ENCODE measurements at places on chromosomes 12 and 14.
A peak's percentile ranks its signal among the peaks of the same experiment; 100 is the strongest.

- DNase-seq = no peak
Observed at GRCh38 chr12:111467092-111467856, 61.6 kb downstream of the SH2B3 start.

- no peak for DNase-seq
Observed at GRCh38 chr12:107144990-107145389, 51.6 kb upstream of the CRY1 start.

DNA sequence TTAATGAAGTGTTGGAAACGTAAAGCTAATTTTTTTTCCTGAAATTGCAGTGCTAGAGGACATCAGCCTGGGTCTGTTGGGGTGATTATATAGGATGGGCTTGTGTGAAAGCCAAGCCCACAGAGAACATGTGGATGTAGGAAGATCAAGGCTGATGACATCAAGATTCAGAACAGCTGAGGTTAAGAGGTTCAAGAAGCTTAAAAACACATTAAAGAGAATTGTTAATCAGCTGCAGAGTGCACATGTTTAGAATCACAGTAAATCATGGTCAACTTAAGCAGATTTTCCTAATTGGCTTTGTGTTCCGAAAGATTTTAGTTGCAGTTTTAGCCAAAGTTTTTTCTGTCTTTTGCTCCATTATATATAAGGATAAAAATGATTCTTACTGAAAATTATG lies 87.9 kb upstream of the PRICKLE1 start:
- no peak for DNase-seq

- DNase-seq = no peak
Observed at GRCh38 chr12:103745962-103746361, 95.1 kb downstream of the NT5DC3 start.

DNA sequence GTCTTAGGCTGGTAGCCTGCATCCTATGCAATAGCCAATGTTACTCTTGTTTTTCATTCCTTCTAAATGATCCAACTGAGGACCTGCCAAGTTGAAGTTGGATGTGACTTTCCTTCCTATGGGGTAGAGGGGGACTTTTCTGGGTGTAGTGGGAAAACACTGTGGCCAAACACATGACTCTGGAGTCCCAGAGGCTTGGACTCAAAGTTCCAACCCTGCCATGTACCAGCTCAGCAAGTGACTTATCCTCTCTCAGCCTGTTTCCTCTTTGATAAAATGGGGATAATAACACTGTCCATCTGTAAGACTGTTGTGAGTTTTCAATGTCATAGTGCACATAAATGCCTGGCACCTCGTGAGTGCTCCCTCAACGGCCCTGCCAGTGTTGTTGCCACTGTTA lies 97.0 kb downstream of the ZFP36L1 start:
- DNase-seq = no peak

GRCh38 chr12:176321-177181 lies 37.4 kb downstream of the SLC6A12 start:
- peak; percentile 69 for DNase-seq

DNA sequence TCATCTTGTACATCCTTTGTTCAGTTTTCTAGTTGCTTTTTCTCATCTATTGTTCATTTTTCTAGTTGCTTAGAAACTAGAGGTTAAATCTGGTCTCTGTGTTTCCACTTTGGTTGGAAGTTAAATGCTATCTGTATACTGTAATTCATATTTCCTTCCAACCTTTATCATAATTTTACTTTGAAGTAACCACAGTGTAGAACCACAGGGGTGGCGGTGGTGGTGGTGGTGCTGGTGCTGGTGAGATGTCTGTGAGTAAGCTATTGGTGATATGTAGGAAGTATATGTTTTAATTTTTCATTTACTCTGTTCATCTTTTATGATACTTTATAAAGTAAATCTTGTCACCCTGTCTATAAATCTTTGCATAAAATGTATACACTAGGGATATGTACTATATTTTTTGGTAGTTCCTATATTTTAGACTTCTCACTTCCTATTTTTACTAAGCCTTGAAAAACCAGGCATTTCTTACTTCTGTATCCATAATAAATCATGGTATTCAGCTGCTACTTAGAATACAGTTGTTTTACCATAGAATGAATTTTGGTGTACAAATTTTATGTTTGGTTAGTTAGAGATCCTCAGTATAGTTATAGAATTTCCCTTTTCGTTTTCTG lies 31.9 kb downstream of the CCDC91 start:
- no peak for DNase-seq

DNA sequence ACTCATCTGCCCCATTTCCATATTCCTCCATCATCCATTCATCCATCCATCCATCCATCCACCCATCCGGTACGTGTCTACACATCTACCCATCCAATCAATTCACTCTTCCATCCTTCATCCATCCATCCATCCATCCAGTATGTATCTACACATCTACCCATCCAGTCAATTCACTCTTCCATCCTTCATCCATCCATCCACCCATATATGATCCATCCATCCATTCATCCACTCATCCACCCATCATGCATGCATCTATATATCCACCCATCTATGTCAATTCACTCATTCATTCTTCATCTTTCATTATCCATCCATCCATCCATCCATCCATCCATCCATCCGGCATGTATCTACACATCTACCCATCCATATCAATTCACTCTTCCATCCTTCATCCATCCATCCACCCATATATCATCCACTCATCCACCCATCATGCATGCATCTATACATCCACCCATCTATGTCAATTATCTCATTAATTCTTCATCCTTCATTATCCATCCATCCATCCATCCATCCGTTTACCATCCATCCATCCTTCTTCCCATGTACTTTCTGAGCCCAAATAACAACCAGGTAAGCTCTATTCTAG lies 108.6 kb upstream of the NOS1 start:
- no peak for DNase-seq

- DNase-seq = no peak
Observed at GRCh38 chr14:20698934-20699333, 10.4 kb downstream of the ANG start.

GRCh38 chr12:114694436-114695304 lies 10.7 kb upstream of the TBX3 start:
- DNase-seq = no peak

GRCh38 chr12:9977916-9978315 lies 6.7 kb downstream of the CLEC12A start:
- no peak for DNase-seq

GRCh38 chr12:116320791-116321217 lies 43.3 kb upstream of the MED13L start:
- DNase-seq = no peak

GRCh38 chr12:80044694-80045046 lies 54.7 kb upstream of the OTOGL start:
- DNase-seq = no peak

DNA sequence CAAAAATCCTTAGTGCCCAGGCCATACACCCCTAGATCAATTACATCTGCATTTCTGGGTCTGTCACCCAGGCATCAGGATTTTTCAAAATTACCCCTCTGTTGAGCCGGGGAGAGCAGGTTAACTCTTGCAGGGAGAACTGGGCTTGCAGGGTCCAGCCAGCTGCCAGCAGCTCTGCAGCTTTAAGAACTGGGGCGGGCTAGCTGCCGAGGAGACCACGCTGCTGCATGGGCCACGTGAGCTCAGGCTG lies at the start of gene DGLUCY:
Gene DGLUCY (plus strand): TSS at position 245 of the 250 bp plus-strand sequence. CDS start 46,222 bp downstream, outside the sequence.
- peak; percentile 82 for DNase-seq

DNA sequence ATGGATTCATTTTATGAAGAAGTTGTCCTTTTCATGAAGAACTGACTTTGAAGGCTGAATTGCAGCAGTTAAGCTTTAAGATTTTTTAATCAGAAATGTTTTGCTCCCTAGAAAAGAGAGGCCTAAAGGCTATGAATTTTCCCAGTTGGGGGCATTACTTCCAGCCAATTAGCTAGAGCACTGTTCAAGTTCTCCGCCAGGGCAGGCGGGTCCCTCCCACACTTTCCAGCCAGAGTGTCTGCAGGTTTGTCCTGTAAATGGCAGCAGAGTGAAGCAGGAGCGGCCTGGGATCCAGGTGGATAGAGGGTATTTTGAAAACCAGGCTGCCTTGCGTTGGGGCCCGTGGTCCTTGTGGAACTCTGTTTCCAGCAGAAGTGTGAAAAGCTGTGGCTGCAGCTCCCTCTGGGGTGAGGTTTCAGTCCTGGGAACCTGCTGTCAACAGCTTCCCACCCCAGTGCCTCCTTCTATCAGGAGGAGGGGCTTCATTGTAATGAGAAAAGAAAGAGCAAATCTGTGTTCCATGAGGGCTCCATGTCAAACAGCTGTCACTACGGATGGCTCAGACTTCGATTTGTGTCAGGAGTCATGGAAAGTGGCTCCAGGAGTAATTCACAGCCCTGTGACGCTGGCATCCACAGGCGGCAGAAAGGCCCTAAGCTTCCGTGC lies 210.7 kb upstream of the TMEM132C start:
- DNase-seq = no peak

DNA sequence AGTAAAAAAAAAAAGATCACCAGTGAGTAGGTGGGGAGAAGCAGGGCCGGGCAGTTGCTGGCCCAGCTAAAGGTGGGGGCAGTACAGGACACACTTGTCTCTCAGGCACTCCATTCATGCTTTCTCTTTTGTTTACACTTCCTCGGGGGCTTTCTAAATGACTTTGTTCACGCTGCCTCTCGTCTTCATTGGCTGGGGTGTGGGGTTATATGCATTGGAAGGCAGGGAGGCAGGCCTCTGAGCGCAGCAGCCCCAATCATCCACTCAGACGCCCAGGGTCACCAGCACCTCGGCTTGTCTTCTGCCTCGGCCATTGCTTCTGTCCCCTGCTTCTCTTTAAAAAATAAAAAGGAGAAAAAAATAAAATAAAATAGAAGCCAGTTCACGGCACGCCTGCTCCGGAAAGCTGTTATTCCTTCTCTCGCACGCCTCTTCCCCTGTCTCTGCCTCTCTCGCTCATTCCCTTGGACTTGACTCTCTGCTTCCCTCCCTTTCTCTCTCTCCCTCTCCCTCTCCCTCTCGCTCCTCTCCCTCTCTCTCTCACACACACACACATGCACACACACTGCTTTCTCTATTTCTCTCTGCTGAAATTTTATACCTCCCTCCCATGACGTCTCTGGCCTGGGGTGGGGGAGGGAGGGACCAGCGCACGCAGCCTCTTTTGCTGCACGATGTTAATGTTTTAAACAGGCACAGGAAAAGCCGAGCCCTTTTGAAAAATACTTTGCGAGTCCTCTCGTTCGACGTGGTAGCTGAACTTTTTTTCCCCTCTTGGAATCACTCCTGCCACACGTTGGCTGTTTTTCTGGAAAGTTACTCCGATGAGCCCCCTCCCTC lies at the start of gene TGFB3:
Gene TGFB3 (minus strand): TSS at position 570 of the 840 bp plus-strand sequence. CDS start 1,102 bp downstream, outside the sequence.
- DNase-seq = peak; percentile 87

GRCh38 chr12:124419292-124420040 lies 124.6 kb downstream of the RFLNA start:
- DNase-seq = no peak

- DNase-seq = no peak
Observed at GRCh38 chr14:35339761-35340406, 47.7 kb downstream of the PSMA6 start.

DNA sequence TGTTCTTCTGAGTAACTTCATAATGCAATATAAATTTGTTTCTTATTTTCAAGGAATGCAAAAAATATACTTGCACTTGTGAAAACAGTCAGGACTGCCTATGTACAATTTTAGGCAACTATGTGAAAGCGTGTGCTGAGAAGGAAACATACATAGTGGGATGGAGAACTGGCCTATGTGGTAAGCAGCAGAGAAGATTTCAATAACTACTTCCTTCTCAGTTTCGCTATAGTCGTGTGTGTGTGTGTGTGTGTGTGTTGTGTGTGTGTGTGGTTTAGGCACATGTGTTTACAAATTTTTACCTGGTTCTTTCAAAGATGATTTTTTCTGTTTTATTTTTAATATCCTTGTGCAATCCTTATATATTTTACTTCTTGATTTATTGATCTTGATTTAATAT lies 211.8 kb downstream of the LRRK2 start:
- no peak for DNase-seq

- DNase-seq = no peak
Observed at GRCh38 chr12:55673638-55674037, 34.1 kb downstream of the ITGA7 start.

DNA sequence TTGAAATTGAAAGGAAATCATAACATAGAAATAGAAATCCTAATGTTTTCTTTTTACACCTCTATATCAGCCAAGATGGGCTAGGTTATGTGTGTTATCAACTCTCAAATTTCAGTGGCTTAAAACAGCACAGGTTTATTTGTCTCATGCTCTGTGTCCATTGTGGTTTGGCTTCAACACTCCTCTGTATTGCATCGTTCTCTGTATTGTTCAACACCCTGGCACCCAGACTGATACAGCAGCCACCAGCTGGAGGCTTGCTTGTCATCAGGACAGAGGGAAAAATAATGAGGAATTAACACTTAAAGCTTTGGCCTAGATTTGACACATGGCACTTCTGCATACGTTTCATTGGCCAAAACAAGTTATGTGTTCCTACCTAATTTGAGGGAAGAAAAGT lies 234.2 kb upstream of the ARHGAP5 start:
- peak; percentile 7 for DNase-seq

- no peak for DNase-seq
Observed at GRCh38 chr12:119241049-119241448, 62.3 kb downstream of the HSPB8 start.

- DNase-seq = no peak
Observed at GRCh38 chr14:23076785-23077408, 18.0 kb downstream of the ACIN1 start.

- no peak for DNase-seq
Observed at GRCh38 chr12:2271961-2272360, 219.2 kb downstream of the CACNA1C start.

- no peak for DNase-seq
Observed at GRCh38 chr12:123840765-123841425, 78.8 kb downstream of the DNAH10 start.

- DNase-seq = no peak
Observed at GRCh38 chr12:40192704-40193255, 32.0 kb upstream of the LRRK2 start.

DNA sequence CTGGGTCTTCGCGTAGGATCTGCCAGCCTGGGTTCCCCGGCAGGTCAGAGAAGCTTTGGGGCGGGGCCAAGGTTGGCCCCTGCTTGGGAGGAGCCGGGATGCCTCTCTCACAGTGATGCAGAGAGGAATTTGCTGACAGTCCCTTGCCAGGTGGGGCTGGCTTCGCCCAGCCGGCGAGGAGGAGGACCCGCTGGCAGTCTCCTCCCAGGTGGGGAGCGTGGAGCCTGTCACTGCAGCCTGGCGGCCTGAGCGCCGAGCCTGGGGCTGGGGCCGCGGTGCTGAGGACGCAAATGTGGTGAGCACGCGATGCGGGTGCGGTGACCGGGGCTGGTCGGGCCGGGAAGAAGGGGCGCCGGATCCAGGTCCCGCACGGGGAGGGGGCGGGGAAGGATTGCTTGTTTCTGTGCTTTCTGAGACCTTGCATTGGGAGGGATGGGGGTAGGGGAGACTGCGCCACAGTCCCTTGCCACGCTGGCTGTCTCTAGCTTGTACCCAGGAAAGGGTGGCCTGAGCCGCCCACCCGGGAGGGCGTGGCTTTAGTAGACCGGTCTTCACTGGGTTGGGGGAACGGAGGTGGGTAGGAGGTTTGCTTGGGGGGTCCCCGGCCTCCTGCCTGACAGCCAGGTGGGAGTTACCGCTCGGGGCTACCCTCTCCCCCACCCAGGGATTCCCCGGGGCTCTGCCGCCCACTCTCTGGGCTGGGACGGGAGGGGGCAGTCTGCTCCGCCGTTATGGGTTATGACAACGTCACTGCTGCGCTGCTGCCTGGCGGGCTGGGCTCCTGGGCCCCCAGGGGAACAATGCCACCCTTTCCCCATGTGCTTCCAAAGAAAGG lies at the start of gene TMEM63C:
Gene TMEM63C (plus strand): TSS at position 196 of the 835 bp plus-strand sequence. CDS start 37,016 bp downstream, outside the sequence.
- DNase-seq = peak; percentile 67

GRCh38 chr12:117069101-117069797 lies 30.0 kb downstream of the TESC start:
- DNase-seq = no peak
